ENCODE measurements at places on chromosomes 5 and 9.

DNA sequence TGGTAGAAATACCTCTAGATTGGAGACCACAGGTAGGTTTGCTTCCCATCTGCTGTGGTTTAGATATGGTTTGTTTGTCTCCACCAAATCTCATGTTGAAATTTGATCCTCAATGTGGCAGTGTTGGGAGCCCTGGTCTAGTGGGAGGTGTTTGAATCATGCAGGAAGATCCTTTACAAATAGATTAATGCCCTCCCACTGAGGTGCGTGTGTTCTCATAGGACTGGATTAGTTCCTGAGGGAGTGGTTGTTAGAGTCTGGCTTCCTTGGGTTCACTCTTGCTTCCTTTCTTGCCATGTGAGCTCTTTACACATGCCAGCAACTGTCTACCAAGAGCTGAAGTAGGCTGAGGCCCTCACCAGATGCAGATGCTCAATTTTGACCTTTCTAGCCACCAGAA, 391.1 kb upstream of the GRIA1 start:
- DNase-seq = no peak

DNA sequence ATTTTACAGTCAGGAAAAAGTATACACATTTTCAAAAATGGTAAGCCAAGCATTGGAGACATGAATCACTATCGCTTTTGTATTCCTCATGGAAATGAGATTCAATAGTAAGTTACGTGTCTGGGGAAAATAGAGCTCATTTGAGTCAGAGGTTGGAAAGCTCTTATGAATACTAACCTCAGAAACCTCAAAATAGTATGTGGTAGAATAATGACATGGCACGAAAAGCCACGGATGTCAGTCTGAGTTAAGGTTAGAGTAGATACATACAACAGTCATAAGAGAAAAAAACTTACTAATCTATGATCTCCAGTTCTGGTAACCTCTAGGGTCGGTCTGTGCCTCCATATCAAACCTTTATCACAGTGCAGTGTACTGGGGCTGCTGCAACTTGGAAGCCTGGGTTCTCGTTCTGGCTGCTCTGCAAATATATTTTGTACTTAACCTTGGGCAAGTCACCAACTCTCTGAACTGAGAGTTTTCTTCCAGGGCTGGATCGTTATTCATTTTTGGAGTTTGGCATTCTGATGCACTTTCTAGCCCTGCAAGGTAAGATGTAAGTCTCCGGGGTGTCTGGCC, 31.8 kb downstream of the MAP1B start:
- no peak for DNase-seq

DNA sequence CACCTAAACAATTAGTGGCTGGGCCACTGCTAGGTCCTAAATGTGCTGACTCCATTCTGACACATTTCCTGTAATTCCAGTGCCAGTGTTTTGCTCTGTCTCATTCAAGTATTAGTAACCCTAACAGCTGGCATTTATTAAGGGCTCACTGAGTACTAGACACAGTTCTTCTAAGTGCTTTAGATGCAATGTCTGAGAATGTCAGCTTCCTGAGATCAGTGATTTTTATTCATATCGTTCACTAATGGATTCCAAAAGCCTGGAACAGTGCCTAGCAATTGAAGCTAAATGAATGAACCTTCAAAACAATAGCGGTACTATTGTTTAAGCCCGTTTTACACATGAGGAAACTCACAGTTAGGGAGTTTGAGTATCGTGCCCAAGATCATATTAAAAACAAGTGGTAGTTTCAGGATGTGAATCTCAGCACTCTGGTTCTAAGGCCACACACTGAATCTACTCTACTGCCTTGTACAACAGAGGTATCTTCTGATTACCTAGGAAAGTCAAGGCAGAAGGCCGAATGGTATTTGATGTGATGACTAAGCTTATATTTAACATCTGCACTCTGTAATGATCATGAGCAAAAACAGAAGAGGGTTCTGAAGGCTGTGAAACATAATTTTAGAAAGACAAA, 304.0 kb downstream of the PJA2 start:
- DNase-seq = no peak

DNA sequence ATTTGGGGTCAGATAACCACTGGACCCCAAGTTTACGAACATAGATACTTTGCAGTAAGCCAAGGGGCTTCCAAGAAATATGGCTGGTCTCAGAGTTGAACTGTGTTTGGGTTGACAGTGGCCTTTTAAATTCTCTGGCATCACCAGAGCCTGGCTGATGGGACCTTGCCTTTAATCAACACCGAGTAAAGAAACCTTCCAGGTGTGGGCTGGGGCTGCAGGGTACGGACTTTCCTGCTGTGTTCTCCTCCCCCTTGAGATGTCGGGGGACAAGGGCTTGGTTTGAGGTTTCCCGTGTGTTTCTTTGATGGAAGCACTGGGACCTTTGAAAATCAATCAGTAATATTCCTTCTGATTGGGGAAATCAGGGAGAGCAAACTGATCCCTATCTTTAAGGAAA, 140.1 kb downstream of the MTX3 start:
- DNase-seq = no peak

- DNase-seq = no peak
Measured at GRCh38 chr5:80185095-80185494, 70.8 kb downstream of the SERINC5 start.

DNA sequence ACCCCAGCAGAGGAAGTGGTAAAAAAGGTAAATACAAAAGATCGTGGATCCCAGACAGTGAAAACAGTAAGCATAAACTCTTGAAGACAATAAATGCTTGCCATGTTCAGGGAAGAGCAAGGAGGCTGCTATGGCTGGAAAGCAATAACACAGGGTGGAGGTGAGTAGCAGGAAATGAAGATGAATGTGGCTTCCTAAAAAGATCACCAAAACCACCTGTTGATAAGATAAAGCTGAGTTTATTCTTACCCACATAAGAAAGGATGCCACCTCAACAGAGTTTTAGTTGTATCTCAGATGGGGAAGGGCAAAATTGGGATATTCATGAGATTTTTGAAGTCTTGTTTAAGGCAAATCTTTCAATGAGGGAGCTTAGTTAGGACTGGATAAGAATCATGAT, 273.3 kb downstream of the MSX2 start:
- DNase-seq = no peak

DNA sequence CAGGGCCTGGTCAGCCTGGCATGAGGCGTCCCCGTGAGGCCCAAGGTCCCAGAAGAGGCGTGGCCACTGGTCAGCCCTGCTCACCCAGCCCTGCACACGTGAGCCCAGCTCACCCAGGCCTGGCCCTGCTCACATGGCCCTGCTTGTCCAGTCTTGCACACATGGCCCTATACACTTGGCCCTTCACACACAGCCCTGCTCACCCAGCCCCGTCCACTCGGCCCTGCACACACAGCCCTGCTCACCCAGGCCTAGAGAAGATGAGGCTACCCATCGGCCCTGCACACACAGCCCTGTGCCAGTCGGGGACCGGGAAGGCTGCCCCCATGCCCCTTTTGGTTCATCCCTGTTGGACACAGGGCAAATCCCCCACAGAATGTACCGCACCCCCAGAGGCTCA, 28.4 kb downstream of the ZDHHC11B start:
- no peak for DNase-seq

DNA sequence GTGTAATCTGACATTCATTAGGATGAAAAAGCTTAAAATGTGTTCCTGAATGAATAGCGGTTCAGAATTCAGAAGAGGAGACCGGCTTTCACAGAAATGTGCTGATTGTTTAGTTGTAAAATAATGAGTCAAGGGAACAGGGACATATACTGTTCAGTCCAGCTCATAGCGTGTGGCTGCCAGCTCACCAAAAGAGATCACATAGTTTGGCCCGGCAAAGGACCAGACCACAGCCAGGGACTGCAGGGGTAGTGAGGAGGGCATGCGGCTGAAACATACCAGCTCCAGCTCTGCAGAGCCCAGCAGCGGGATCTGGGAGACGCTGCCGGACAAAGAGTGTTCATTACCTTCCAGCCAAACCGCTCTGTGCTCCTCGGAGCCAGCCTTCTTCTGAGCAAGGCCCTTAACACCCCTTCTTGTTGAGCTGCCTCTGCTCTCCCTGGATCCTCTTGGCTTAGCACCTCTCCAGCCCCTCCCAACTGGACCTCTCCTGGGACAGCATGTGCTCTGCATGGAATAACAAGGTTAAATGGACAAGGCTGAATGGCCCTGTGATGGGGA, 116.8 kb upstream of the CNTLN start:
- DNase-seq = no peak

All from RPMI8226 (cell line).